ENCODE measurements at places on chromosomes 3 and 15.
A peak's percentile ranks its signal among the peaks of the same experiment; 100 is the strongest.

GRCh38 chr3:178966299-178967176 is 105.1 kb downstream of the ZMAT3 start:
- no peak for DNase-seq

GRCh38 chr3:169350228-169350627 is 313.3 kb downstream of the MECOM start:
- DNase-seq, result no peak

DNA sequence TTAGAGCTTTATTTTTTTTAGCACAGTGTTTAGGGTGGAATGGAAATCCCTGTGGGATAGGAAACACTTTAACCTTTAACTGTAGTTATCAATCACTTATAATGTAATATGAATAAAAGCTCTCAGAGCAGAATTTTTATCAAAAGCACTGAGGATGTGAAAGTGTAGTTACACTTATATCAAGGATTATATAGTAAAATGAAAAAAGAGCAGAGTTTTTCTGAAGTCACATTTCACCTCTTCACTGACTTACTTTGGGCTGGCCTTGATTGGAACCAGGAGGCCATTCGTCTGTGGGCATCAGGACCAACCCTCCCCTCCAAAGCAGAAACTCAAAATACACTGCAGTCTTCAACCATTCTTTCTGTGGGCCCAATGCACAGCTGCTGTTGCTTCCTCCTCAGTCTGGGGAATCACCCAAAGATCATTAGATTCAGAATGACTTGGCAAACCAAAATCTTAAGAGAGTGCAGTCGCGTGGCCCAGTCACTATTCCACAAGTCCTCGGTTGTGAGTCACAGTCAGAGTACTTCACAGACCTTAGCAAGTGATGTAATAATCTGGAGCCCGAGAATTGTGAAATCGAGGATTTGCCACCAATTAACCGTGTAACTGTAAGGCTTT is 132.6 kb upstream of the COL8A1 start:
- DNase-seq, result peak; percentile 2

- DNase-seq, result no peak
These were observed 655.9 kb downstream of the RBMS3 start for GRCh38 chr3:29936766-29937165.

GRCh38 chr15:57288926-57289580 is 87.3 kb upstream of the CGNL1 start:
- DNase-seq, result no peak

DNA sequence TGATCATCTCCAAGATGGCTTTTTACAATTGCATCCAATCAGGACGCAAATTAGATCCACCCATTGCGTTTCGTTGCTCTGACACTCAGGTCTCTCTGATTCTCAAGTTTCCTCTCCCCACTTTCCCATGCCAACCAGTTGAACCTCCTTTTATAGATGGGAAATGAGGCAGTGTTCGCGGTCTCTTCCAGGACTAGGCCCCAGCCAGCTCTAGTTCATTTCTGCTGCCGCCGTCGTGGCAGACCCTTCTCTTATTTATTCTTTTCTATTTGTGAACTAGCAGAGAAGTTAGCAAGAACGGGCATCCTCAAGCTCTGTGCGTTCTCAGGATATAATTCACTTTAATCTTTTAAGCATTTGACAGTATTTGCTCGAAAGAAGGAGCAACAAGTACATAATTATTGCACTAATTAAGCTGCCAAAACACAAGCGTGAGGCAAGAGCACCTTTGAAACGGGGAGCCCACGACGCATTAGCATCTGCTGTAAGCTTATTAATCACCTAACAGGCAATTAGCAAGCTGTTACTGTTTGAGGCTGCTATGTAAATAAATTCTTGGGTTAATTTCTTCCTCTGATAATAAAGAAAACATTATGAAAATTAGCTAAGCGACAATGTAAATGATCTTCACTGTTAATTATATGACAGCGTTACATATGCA is 246.4 kb upstream of the TLE3 start:
- no peak for DNase-seq

DNA sequence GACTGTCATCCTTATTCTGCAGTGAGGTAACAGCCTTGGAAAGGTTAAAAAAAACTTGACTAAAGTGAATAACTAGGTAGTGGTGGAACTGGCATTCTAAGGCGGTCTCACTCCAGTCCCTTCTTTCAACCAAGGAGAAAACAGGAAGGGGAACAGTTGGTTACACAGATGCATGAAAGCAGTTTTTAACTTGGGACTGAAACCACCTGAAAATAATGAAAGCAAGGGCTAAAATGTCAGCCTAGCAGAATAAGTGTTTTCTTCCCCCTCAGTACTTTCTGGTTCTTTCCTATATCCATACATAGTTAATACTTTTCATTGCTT is 748 bp upstream of the AVEN start:
- DNase-seq, result no peak

DNA sequence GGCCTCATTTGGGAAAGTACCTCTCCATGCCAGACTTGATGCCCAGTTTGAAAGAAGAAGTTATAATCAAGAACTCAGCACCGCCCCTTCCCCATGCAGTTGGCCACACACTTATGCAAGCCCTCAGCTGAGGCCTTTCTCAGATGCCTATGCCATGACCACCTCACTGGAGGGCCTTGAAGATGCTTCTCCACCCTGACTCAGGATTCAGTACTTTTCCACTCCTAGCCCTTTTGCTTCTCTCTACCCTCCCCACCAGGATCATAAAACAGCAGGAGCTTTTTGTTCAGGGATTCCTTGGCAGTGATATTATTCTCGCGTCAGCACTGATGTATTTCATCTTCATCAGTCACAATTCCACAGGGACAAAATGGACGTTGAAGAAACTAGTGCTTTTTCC is 313.5 kb downstream of the PYDC2 start:
- no peak for DNase-seq

DNA sequence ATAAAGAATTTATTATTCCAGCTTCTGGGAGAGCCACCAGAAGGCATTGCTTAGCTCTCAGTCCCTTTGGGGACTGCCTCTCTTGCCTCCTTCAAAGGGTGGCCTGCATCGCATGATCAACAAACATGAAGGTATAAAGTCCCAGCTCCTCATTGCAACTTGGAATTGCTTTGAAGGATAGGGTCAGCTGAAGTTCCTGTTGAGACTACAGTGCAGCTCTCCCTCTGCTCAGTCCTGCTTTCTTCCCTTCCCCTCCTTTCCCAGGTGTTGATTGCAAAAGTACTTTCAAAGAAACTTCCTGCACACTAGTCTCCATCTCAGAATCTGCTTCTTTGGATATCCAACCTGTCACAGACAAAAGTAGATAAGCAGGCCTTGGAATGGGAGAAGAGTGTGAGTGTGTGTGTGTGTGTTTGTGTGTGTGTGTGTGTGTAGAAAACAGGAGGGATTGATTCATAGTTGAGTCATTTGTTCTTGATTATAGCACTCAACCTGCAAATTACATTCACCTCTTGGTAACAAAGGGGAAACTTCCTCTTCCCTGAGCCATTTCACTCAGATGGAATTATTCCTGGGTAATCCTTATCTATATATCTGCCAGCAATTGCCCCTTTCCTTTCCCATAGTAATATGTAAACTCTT is 13.7 kb downstream of the CCR8 start:
- DNase-seq, result no peak

DNA sequence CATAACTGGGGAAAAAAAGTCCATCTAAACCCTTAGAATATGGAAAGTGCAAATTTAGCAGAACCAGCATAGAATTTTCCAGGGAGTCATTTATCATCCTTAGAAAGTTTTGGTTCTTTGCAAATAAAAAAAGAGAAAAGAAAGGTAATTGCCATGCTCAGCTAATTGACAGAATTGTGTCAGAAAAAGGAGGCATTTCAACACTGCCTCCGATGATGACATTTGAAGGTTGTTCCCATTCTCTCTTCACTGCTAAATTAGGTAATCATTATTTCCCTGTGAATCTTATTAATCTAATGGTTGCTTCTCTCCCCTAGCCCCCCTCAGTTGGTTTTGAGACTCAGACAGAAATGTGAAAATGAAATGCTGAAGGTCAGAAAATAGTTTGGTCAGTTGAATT is 139.2 kb downstream of the PDCD6IP start:
- DNase-seq, result no peak

GRCh38 chr15:73626072-73626471 is 7.1 kb downstream of the NPTN start:
- no peak for DNase-seq

- DNase-seq, result no peak
These were observed 171.5 kb downstream of the IL5RA start for GRCh38 chr3:2938711-2939110.

DNA sequence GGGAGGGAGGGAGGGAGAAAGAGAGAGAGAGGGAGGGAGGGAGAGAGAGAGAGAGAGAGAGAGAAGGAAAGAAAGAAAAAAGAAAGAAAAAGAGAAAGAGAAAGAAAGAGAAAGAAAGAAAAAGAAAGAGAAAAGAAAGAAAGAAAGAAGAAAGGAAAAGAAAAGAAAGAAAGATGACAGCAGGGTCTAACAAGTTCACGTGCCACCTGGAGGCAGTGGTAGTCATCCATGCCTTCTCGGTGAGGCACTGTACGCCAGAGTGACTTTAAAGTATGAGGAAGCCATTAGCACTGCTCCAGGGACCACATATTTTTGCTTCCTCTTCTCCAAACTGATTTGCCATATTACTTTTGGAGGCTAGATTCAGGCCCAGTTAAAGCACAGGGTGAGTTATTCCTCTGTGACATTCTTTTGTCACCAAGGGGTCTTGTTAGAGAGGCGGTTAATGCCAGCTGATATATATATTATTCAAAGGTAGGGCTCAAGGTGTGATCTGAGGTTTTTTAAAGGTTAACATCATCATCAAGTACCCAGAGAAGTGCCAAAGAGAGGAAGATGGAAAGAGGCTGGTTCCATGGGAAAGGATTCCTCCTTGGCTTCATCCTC is at the start of gene HTR3D:
Gene HTR3D (plus strand): TSS at position 556 of the 606 bp plus-strand sequence. CDS start 0 bp downstream, at position 556.
- no peak for DNase-seq

GRCh38 chr15:75198560-75199356 is 2.9 kb upstream of the C15orf39 start:
- DNase-seq, result peak; percentile 49

DNA sequence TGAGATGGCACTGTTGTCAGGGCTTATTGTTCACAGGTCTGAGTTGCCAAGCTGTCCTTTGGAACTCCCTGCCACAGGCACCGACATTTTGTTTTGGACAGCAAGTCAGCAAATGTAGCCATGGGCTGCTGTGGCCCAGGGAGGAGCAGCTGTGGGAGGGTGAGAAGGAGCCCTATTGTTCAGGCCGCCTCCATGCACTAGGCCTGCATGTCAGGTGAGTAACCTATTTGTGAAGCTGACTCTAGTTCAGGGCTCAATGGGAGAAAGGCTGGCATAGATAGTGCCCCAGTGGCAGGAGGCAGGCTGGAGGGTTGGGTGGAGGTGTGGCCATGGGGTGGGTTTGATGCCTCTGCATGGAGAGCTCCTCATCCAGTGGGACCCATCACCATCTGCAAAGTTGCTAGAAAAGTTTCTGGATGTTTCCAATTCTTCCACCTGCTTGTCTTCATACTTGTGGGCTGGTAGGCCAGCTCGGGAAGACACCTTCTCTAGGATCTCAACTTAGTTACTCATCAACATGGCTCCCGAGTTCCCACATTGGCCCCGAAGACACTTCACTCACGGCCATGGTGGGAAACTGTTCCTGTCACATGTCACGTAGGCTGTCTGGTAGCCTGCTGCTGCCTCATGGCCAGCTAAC is 19.5 kb downstream of the AMOTL2 start:
- DNase-seq, result no peak

GRCh38 chr15:63463036-63463435 is 41.4 kb upstream of the USP3 start:
- no peak for DNase-seq

DNA sequence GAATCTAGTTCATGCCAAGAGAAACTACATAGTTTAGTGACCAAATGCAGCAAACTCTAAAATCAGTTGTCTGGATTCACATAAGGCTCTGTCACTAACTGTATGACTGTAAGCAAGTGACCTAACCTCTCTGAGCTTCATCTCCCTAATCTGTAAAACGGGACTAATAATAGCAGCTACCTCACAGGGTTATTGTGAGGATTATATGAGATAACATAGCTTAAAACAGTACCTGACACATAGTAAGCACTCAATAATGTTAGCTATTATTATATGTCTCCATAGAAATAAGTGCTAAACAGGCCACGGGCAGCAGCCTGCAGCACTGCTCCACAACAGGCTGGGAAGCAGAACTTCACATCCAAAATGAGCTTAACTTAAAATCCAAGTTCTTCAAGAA is 30.2 kb downstream of the NPTN start:
- no peak for DNase-seq

DNA sequence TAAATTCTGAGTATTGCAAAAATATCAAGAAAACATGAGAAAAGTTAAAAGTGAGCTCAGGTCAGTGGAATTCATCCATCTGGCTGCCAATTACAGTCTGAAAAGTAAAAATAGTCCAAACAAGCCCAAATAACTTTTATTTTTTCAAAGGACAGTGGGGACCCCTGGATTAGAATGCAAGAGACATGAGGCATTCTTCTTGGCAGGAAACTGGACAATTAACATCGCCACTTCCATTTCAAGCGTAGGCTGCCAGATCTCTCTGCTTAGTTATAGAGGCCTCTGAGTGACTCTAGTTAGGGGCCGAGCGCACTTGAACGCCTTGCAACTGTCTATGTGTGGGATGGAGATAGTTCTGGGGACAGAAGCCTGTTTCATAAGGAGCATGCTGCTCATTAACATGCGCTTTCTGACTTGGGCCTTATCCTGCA is 189.1 kb downstream of the GHSR start:
- DNase-seq, result no peak

DNA sequence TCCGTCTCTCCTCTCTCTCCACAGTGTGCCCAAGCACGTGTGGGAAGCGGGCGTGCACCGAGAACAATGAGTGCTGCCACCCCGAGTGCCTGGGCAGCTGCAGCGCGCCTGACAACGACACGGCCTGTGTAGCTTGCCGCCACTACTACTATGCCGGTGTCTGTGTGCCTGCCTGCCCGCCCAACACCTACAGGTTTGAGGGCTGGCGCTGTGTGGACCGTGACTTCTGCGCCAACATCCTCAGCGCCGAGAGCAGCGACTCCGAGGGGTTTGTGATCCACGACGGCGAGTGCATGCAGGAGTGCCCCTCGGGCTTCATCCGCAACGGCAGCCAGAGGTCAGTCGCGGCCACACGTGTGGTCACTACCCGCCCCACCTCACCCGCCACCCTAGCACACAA is 116.3 kb downstream of the PGPEP1L start:
- DNase-seq, result no peak

DNA sequence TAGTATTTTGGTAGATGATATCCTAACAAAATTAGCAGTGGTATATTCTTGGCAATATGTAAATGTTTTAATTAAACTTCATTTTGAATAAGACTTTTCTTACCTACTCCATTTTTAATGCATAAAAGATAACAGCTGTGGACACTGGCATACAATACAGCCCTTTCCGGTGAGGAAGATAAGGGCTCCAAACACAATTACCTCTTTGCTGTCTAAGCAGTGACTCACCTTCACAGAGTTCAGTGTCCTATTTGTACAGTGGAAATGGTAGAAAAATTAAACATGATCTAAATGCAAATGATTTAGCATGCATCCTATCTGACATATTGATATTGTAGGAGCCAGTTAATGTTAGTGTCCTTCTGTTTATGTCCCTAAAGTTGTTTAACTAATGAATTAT is 969.4 kb downstream of the PLOD2 start:
- no peak for DNase-seq

- DNase-seq, result no peak
These were observed 18.7 kb downstream of the FBXL22 start for GRCh38 chr15:63615935-63616334.

Measured in CD4-positive, alpha-beta T cell treated with Interleukin-4 for 4 hours (primary cell).